GM12864 (cell line): ENCODE measurements at places on chromosomes 5 and 9.

GRCh38 chr5:21823588-21823987, 1029.6 kb downstream of the CDH12 start:
- no peak for DNase-seq

DNA sequence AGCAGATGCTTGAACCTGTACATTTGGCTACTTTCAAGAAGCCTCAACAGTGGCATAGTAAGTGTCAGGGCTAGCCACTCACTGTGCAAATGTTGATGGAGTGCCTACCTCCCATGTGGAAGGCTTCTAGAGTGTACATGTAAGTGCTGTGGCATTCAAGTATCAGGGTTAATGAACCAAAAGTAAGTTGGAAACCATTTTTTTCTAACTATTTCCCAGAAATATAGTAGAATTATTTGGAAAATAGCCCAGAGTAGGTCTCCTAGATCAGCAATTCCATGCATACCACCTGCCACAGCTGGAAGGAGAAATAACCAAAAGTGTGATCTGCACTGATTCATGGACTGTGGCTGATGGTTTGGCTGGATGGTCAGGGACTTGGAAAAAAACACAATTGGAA, 53.3 kb downstream of the FOXD1 start:
- no peak for DNase-seq

DNA sequence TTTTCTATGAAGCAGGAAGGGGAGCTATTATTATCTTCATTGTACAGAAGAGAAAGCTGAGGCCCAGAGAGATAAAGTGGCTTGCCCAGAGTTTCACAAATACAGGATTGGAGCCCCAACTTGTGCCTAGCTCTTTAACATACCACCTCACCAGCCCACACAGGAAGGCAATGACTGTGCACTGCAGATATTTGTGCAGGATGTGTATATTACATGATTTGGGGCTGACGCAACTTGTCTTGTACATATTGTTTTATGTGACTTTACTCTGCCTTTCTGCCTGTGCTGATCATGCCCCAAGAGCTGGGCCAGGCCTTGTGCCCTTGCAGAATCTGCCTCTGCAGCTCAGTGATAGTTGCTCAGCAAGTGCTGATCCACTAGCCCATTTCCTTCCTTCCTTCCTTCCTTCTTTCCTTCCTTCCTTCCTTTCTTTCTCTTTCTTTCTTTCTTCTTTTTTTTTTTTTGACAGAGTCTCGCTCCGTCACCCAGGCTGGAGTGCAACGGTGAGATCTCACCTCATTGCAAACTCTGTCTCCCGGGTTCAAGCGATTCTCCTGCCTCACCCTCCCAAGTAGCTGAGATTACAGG, 106.6 kb upstream of the TBCA start:
- no peak for DNase-seq

DNA sequence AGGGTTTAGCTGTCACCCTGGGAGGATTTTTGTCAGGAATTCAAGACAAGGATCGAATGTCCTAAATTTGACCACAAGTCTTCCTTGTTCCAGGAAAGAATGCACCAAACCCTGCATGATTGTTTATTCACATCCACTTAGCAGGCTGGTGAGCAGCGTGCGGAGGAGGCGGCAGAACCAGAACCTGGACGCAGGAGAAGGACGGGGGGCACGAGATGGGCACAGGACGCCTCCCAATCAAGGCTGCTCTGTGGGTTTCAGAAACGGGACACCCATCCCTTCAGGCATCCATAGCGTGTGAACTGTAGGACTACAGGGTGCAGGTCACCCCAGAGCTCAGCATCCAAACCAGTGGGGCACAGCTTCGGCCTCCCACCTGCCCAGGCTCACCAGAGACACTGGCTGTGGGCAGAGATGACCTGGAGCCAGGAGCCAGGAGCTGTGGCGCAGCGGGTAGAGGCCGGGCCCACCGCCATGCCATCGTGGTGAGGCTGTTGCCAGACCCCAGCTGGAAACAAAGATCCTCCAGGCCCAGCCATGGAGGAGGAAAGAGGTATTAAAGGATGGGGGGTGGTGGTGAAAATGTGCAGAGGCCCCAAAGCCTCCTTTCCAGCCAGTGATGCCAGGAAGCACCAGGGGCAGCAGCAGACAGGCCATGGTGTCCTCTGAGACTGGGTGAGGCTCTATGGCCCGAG, 32.3 kb upstream of the ADAMTS2 start:
- no peak for DNase-seq

GRCh38 chr9:107218829-107219485, 64.1 kb upstream of the RAD23B start:
- DNase-seq, result no peak
